ENCODE measurements at places on chromosomes 2 and 18. TPM values are rescaled to one million over a fixed set of nuclear protein-coding genes. Genes with fewer than 3 reads are reported as not detected.

Gene PLGLB1
- total RNA-seq, result 1.4 TPM

Gene MORN2
- 21.4 TPM for total RNA-seq

Gene CAVIN2
- 109 TPM for total RNA-seq

- DNase-seq, result no peak
Observed at GRCh38 chr2:1673160-1673944, 71.0 kb downstream of the PXDN start.

DNA sequence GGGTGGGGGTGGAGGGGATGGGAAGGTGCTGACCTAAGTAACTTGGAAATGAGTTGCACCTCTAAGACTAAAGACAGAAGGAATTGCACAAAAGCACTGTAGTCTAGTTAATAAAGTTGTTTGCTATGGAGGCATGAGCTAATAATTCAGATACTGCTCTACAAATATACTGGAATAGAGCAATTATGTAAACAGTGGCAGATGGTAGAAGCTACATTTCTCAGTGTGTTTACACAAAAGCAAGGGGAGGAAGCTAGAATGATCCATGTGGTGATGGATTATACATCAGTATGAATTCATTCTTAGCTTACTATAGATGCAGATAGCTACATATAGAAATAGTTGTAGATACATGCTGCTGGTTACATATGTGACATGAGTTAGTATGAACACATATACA lies 27.6 kb upstream of the UBE2F start:
- DNase-seq, result no peak

All from Right ventricle myocardium inferior (tissue), 1 donor.